ENCODE measurements at places on chromosomes 3 and 15.

DNA sequence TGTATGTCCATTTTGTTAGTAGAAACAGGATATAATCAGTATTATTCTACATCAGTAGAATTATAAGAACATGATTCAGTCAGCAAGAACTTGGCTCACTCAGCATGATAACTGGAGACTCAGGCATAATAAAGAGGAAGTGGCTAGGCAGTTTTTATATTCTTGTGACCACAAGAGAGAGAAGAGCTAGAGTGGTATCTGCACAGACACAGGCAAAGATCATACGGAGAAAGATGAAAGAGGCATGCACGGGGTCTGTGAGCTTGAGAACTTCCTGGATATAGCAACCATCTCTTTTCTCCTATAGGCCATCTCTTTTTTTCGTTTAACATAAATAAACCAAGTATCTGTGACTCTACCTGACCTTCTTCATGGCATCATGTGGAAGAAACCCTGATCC lies 46.8 kb downstream of the MYO5A start:
- DNase-seq, result no peak

GRCh38 chr3:111715911-111716523 lies 120.9 kb upstream of the ZBED2 start:
- DNase-seq, result no peak

DNA sequence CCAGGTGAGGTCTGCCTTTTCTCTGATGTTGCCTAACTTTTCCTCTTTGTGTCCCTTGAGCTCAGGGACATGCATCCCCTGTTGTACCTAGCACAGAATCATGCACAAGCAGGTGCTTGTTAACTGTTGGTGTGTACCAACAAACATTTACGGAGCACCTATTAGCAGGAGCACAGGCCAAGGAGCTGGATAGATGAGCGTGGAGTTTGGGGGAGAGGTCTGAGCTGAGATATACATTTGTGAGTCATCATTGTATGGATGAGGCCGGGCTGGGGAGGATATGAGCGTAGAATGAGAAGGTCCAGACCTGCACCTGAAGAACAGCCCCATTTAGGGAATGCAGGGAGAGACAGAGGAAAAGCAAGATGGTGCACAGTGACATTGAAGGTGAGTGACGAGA lies 53.4 kb downstream of the SMAD3 start:
- DNase-seq, result no peak

- DNase-seq, result no peak
These were observed 201.8 kb downstream of the ABHD5 start for GRCh38 chr3:43892526-43892925.

- DNase-seq, result no peak
These were observed 29.2 kb downstream of the SRPRB start for GRCh38 chr3:133834621-133835417.

GRCh38 chr3:132561003-132561402 lies 36.1 kb upstream of the ACKR4 start:
- DNase-seq, result no peak

- peak; percentile 26 for DNase-seq
These were observed 469.5 kb downstream of the CNTN4 start for GRCh38 chr3:2568156-2568555.

GRCh38 chr3:29805757-29806156 lies 524.9 kb downstream of the RBMS3 start:
- no peak for DNase-seq

DNA sequence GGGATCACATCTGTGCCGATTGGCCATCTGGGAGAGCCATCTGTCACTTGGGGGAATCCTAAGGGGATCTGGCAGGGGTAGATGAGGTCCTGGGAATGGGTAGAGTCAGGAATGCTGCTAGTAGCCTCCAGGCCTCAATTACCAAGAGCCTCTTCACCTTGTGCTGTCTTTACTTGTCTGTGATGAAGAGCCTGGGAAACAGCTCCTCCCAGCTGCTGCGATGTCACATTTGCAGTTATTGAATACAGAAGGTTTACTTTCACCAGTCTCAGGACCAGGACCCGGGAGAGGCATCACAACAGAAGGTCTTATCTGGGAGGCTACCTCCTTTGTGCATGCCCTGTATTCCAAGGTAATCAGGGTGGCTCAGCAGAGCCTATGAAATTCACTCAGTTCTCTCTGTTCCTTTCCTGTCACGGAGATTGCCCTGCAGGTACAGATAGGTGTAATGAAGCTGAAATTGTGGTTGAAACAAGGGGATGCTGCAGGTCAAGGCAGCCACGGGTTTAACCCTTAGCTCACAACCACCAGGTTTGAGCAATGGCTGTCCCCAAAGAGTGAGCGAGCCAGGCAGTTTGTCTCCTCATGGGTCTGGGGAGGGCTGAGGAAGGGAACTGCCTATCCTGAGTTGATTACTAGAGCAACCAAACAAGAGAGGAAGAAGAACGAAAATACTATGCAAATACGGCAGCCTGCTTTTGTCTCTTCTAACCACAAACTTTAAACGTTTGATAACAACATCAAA lies 298.9 kb upstream of the RORA start:
- DNase-seq, result no peak

- DNase-seq, result no peak
These were observed 53.0 kb upstream of the CGNL1 start for GRCh38 chr15:57323299-57323805.

- DNase-seq, result no peak
These were observed 216.9 kb upstream of the THBS1 start for GRCh38 chr15:39363761-39364586.

DNA sequence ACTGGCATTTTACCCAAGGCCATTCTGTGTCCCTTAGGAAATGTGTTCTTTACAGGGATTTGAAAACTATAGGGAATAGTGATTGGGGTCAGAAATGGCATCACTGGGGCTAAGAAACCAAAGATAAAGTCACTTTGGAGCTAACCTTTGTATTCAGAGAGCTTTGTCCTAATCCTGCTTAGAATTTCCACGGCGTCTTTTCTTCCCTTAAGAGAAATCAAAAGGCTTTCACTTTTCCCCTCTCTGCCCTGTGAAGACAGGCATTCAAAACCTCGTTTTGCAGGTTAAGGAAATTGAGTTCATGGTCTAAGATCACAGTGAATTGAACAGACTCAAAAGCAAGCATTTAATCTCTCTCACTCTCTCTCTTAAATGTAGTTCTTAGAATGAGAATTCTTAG lies 182.5 kb downstream of the VGLL4 start:
- no peak for DNase-seq

DNA sequence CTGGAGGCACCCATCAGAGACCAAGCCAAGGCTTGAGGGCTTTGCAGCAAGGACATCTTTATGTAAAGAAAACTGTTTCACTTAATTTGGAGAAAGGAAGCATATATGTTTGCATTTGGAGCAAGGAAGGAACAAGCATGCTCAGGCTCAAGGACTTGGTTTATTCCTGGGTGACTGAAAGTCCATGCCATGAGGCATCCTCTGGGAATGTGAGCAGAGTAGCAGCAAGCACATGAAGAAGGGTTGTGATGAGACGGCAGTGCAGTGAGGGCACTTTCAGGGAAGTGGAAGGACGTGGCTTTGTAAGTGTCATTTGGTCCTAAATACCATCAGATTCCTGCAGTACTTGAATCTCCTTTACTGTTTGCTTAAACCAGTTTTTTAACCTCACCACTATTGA lies 26.8 kb downstream of the POLG start:
- no peak for DNase-seq

GRCh38 chr3:108629974-108630373 lies 40.5 kb downstream of the DZIP3 start:
- no peak for DNase-seq

- no peak for DNase-seq
These were observed 39.4 kb upstream of the LIMD1 start for GRCh38 chr3:45555086-45555591.

GRCh38 chr3:105764378-105765307 lies 104.2 kb downstream of the CBLB start:
- no peak for DNase-seq

DNA sequence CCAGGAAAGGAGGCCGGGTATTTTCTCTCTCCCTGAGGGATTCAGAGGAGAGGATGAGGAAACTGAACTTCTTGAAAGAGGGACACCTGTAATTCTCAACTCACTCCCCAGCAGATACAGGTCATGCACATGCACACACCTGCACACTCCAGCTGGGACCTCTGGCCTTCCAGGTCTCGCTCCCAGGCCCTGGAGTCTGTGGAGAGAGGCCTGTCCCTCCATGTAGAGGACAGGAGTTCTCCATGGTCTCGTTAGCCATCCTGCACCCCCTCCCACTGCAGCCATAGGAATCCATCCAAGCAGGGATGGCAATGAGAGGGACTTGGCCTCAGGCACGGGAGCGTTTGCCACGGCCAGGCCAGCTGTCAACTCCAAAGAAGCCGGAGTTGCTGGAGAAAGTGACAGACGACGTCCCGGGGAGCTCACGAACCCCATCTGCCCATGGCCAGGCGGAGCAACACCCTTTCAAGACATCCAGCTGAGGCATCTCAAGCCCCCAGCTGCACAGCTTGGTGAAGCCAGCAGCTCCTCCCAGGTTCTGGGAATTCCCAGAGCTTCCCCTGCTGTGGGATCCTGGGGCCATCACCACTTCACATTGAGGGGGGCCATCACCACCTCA lies 223.3 kb downstream of the UACA start:
- DNase-seq, result no peak

DNA sequence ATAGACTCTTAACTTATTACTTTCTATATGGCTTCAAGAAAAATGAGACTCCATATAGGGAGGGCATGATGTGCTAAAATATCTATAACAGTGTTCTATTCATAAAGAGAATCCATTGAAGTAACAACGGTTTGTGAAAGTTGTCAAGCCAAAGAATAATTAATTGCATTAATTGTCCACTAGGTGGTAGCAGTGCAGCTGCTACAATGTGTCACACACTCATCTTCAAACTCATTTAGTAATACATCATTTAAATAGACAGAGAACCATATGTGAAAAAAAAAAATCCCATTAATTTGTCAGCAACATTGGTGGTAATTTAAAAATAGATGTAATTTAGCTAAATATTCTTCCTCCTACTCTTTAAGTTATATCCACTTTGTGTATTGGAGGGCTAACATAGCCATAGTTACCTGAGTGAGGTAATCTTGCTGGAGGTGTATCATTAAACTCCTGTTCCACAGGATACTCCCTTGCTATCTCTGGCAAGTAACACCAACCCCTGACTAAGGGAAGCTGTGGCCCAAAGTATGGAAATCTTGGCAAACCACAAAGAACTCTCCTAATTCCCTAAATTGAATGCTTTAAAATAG lies 3.7 kb upstream of the CPA3 start:
- DNase-seq, result peak; percentile 14

GRCh38 chr15:90561344-90562244 lies 31.9 kb downstream of the CRTC3 start:
- no peak for DNase-seq

GRCh38 chr3:140823106-140823505 lies 118.5 kb upstream of the SLC25A36 start:
- no peak for DNase-seq

- DNase-seq, result peak; percentile 12
These were observed 37.3 kb downstream of the EHHADH start for GRCh38 chr3:185216607-185216958.

GRCh38 chr3:55615039-55615693 lies 128.1 kb upstream of the WNT5A start:
- DNase-seq, result no peak

DNA sequence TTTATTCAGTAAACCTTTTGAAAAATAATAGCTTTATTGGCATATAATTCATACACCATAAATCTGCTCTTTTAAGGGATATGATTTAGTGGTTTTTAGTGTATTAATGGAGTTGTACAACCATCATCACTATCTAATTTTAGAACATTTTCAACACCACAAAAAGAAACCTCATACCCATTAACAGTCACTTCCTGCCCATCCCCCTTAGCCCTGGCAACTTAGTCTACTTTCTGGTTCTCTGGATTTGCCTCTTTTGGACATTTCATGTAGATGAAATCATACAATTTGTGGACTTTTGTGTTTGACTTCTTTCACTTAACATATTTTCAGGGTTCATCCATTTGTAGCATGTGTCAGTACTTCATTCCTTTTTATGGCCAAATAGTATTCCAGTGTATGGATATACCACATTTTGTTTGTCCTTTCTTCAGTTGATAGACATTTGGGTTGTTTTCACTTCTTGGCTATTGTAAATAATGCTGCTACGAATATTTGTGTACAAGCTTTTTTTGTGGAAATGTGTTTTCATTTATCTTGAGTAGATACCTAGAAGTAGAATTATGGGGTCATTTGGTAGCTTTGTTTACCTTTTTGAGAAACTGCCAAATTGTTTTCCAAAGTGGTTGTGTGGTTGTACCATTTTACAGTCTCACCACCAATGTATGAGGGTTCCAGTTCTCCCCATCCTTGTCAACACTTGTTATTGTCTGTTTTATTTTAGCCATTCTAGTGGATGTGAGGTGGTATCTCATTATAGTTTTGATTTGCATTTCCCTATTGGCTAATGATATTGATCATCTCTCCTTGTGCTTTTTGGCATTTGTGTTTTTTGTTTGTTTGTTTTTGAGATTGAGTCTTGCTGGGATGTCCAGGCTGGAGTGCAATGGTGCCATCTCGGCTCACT lies 45.8 kb downstream of the SMAD3 start:
- DNase-seq, result no peak

DNA sequence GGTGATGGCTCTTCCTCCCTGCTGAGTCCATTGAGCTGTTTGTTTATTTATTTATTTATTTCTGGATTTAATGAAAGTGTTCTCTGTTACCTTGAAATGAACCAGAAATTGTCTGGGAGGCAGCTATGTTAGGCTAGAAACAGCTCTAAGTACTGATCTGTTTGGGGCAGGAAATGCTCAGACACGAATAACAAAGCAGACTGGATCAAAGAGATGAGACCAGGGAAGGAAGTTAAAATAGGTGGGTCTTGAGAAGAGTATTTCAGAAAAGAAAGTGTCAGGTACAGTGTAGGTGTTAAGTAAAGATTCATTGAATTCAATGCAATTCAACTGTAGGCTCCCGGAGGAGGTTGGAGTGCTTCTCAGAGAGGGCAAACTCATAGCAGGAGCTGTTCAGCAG lies 173.3 kb downstream of the IL20RB start:
- DNase-seq, result no peak

- DNase-seq, result no peak
These were observed 129.8 kb downstream of the SATB1 start for GRCh38 chr3:18295171-18295920.

GRCh38 chr3:33496449-33496848 lies 56.2 kb upstream of the UBP1 start:
- no peak for DNase-seq

DNA sequence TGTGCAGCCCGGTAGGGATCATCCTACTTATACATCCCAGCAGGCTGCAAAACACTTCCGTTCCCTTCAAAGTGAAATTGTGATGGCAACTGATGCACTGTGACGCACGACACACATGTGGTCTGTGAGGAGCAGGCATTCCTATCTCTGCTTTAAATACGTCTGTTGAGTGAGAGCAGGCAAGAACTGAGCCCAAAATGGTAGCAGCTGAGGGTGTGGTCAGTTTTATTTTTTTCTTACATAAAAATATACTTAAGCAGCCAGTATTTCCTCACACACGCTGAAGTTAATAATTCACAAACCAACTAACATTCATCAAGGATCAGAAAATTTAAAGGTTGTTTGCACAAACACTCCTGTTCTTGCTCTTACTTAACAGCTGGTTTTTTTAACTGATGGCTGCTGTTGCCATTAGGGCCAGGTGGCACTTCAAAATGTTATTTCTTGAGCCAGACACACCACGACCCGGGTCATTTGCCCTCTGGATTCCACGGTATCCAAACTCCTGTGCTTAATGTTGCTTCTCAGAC lies 23.9 kb downstream of the LRIG1 start:
- no peak for DNase-seq
